H1 (cell line): ENCODE measurements at places on chromosomes 5 and 9. TPM values are rescaled to one million over a fixed set of nuclear protein-coding genes. Genes with fewer than 3 reads are reported as not detected.

DNA sequence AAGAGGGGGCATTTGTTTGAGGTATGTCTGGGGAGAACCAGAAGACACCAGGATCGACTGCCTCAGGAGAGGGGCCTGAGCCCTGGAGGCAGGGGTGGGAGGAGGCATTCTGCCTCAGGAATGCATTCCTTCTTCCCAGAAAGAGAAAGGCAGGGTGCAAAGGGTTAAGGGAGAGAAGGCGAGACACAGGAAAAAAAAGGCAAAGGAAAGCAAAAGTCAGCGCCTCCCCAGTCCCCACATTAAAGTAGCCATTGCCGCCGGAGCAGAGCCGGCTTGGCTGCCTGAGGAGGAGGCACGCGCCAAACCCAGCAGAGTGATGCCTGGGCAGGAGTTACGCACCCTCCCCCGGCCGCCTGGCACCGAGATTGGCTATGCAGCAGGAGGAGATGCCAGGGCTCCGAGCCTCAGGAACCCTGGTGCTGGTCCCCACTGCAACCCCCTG is 123.8 kb upstream of the PHYKPL start:
- no peaks in the 10 kb centered on the region for H3K36me3 ChIP-seq
- no peak overlapping the region for H3K27ac ChIP-seq
- H3K4me1 ChIP-seq, result peaks cover 7% of the 10 kb centered on the region
- H3K27me3 ChIP-seq, result no peaks in the 10 kb centered on the region

GRCh38 chr5:180869587-180869986 is 8.5 kb upstream of the ZFP62 start:
- no peak overlapping the region for H3K4me3 ChIP-seq
- no peaks in the 10 kb centered on the region for H3K4me1 ChIP-seq
- H3K36me3 ChIP-seq, result no peaks in the 10 kb centered on the region
- no peak for DNase-seq
- H3K27me3 ChIP-seq, result no peaks in the 10 kb centered on the region
- H3K27ac ChIP-seq, result no peak overlapping the region

- no peak for DNase-seq
- no peaks in the 10 kb centered on the region for H3K27me3 ChIP-seq
- no peak overlapping the region for H3K4me3 ChIP-seq
- no peaks in the 10 kb centered on the region for H3K36me3 ChIP-seq
Observed at GRCh38 chr5:120103495-120103894, 360.6 kb upstream of the PRR16 start.

DNA sequence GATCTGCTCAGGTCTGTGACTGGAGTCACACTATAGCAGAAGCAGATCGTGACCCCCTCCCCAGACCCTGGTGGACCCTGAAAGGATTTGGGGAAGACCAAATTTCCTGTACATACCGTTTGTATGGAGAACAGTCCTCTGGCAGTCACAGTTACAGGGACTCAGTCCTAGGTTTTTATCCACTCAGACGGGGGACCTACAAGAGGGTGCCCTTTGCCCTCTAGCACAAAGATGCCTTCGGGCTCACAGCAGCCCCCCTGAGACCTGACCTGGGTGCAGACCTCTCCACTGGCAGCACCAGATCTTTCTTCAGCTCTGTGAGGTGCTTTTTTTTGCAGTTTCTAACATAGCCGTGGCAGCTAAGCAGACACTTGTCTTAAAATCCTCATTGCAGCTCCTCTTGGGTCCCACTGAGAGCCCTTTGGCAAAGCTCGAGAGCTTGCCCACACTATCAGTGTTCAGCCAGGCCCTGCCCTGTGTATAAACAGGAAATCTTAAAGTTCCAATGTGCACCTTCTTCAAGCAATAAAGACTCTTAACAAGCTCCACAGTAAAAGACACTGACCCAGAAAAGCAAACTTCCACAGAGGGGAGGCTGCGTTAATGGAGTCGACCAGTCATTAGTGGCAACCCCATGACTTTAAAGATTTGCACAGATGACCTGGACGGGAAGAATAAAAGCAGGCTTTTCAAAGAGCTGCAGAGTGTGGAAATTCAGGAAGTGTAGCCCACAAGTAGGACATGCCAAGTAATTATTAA is 71.8 kb upstream of the LHFPL2 start:
- no peak overlapping the region for H3K4me3 ChIP-seq
- no peak overlapping the region for H3K27ac ChIP-seq
- H3K27me3 ChIP-seq, result no peaks in the 10 kb centered on the region
- no peak for DNase-seq
- H3K4me1 ChIP-seq, result no peaks in the 10 kb centered on the region; the same call in 1 of the 2 replicates

DNA sequence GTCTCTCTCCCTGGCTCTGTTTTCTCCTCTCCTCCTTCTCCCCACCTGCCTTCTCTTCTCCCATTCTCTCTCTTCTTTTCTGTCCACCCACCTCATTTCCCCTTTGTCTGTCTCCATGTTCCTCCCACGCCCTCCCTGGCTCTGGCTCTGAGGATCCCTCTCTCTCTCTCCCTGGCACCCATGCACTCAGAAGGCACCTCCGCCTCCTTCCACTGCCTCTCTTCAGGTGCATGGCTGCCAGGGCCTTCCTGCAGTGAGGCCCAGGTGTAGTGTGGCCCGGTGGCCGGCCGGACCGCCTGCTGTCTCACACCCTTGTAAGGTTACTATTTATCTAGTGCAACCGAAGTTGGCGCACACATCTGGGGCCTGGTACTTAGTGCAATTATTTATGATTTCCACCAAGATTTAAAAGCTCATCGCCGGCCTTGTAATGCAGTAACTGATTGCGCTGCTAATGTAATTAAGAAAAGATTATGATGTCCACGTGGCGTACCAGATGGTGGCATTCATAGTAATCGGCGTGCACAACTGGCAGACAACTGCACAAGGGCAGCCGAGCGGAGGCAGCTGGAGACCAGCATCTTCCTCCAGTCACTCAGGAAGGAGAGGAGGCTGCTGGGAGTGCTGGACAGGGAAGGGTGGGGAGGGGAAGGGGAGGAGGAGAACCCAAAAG is 50.4 kb upstream of the MVB12B start:
- no peak for DNase-seq
- no peaks in the 10 kb centered on the region for H3K27me3 ChIP-seq
- H3K4me3 ChIP-seq, result no peak overlapping the region
- H3K36me3 ChIP-seq, result no peaks in the 10 kb centered on the region

- no peak overlapping the region for H3K27ac ChIP-seq
- no peak overlapping the region for H3K4me3 ChIP-seq
- H3K4me1 ChIP-seq, result no peaks in the 10 kb centered on the region
Observed at GRCh38 chr9:99042620-99043019, 62.3 kb upstream of the TGFBR1 start.

- no peaks in the 10 kb centered on the region for H3K27me3 ChIP-seq
- no peaks in the 10 kb centered on the region for H3K36me3 ChIP-seq
- no peak overlapping the region for H3K27ac ChIP-seq
- no peak for DNase-seq
- H3K4me3 ChIP-seq, result no peak overlapping the region
Observed at GRCh38 chr5:139105621-139106071, 92.5 kb downstream of the SIL1 start.

- H3K27me3 ChIP-seq, result no peaks in the 10 kb centered on the region
- no peak for DNase-seq
- no peak overlapping the region for H3K4me3 ChIP-seq
- H3K27ac ChIP-seq, result no peak overlapping the region
Observed at GRCh38 chr5:155471027-155471426, 457.5 kb downstream of the KIF4B start.

DNA sequence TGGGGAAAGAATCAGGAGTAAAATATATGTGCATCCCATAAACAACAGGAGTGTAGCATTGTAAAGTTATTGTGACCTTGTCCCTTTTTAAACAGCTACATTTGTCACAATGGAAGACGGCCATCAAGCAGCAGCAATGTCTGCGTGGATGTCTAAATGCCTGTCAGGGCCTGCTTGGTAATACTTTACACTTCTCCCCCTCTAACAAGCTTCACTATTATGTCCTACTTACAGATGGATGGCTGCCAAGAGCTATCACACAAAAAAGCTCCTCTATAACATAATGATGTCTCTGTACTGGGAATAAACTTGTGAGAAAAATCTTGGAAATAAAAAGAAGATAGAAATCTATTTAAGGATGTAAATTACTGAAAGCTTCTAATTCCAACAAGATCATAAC is 213.0 kb downstream of the FBXL17 start:
- no peaks in the 10 kb centered on the region for H3K27me3 ChIP-seq
- no peak for DNase-seq
- no peaks in the 10 kb centered on the region for H3K36me3 ChIP-seq
- no peak overlapping the region for H3K4me3 ChIP-seq

DNA sequence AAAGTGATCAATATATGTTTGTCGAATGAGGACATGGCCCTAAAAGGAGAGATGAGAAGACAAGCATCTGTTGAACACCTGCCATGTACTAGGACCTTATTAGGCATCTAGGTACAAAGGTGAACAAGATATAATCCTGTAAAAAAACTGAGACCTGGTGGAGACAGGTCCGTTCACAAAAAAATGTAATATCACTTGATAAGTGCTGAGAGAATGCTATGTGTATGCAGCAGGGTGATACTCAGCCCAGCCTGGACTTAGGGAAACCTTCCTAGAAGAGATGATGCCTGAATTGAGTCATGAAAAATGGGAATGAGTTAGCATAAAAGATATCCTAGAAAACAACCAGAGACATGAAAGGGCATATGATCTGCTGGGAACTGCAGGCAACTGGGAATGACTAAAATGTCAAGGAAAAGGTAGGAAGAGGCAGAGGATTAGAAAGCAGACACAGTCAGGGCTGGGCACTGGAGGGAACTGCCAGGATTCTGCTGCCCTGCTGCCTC is 108.5 kb downstream of the ADRB2 start:
- H3K4me3 ChIP-seq, result no peak overlapping the region
- DNase-seq, result peak; percentile 1
- no peaks in the 10 kb centered on the region for H3K36me3 ChIP-seq
- no peaks in the 10 kb centered on the region; the same call in 1 of the 2 replicates for H3K4me1 ChIP-seq
- no peak overlapping the region for H3K27ac ChIP-seq

DNA sequence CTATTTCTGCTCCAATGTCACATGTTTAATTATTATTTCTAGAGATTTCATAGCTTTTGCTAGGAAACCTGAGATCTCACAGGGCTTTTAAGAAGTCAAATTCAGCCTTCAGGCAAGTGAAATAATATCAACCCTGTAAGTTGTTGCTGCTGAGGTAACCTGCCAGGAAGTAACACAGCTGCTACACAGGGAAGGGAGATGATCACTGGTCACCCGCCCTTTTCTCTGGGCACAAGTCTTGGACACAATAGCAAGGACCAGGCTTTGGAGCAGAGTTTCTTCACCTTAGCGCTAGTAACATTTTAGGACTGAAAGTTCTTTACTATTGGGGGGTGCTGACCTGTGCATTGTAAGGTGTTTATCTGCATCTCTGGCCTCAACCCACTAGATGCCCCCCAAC is 50.1 kb downstream of the PTTG1 start:
- no peak for DNase-seq
- no peaks in the 10 kb centered on the region for H3K36me3 ChIP-seq
- H3K4me1 ChIP-seq, result peaks cover 1% of the 10 kb centered on the region
- no peaks in the 10 kb centered on the region for H3K27me3 ChIP-seq
- no peak overlapping the region for H3K27ac ChIP-seq

GRCh38 chr5:157857816-157858526 is 974 bp downstream of the CLINT1 start:
- DNase-seq, result no peak
- H3K4me1 ChIP-seq, result peaks cover 7% of the 10 kb centered on the region; the same call in 1 of the 2 replicates
- no peaks in the 10 kb centered on the region for H3K27me3 ChIP-seq
- H3K4me3 ChIP-seq, result peak overlapping the region; percentile 84
- H3K27ac ChIP-seq, result peak overlapping the region; percentile 81; the same call in 1 of the 2 replicates
- no peaks in the 10 kb centered on the region for H3K36me3 ChIP-seq

GRCh38 chr9:2243666-2244555 is 228.8 kb downstream of the SMARCA2 start:
- H3K4me1 ChIP-seq, result peaks cover 17% of the 10 kb centered on the region
- H3K27me3 ChIP-seq, result no peaks in the 10 kb centered on the region
- no peaks in the 10 kb centered on the region for H3K36me3 ChIP-seq
- DNase-seq, result no peak
- no peak overlapping the region for H3K4me3 ChIP-seq
- H3K27ac ChIP-seq, result no peak overlapping the region

DNA sequence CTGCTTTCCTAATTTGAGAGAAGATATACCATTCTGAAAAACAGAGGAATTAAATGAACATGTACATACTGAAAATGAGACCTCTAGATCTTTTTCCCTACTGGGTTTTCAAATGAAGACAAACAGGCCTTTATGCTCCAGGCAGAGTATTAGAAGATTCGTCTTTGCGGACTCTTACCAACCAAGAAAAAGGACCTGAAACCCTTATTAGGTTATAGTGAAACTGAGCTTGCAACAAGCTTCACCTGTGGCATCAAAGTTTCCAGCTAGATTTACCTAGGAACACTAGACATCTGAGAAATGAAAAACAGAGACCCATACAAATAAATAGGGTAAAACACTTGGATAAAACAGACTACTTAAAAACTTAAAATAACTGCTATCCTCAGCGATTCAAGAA is 46.3 kb downstream of the SMIM15 start:
- H3K4me3 ChIP-seq, result no peak overlapping the region
- no peaks in the 10 kb centered on the region for H3K4me1 ChIP-seq
- no peaks in the 10 kb centered on the region for H3K36me3 ChIP-seq
- H3K27me3 ChIP-seq, result no peaks in the 10 kb centered on the region
- no peak for DNase-seq
- H3K27ac ChIP-seq, result no peak overlapping the region

DNA sequence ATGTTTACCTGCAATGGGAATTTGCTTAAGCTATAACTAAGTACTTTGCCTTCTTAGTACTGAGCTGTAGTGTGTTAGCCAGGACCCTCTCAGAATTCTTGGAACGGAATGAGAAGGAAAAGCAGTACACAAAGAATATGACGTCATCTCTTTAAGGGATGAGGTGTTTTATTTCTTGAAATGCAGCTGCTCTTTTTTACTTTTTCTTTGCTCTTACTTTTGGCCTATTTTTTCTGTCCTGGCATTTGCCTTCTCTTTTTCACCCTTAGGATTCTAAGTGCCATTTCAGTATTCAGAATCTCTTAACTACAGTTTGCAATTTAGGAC is 10.1 kb downstream of the KIF2A start:
- H3K4me3 ChIP-seq, result no peak overlapping the region
- DNase-seq, result no peak
- no peak overlapping the region for H3K27ac ChIP-seq
- H3K27me3 ChIP-seq, result no peaks in the 10 kb centered on the region
- no peaks in the 10 kb centered on the region; the same call in 1 of the 2 replicates for H3K36me3 ChIP-seq

DNA sequence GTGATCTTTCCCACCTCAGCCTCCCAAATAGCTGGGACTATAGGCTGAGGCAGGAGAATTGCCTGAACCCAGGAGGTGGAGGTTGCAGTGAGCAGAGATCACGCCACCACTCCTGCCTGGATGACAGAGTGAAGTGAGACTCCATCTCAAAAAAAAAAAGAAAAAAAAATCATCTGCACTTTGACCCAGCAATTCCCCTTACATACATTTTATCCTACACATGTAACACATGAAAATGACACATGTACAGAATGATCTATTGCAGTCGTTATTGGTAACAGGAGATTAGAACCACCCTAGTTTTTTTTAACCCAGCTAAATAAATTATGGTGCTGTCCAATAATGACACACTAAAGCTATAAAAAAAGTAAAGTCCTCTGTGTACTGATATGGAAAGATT is 14.2 kb downstream of the RUFY1 start:
- peaks cover 31% of the 10 kb centered on the region for H3K36me3 ChIP-seq
- H3K4me3 ChIP-seq, result no peak overlapping the region
- H3K4me1 ChIP-seq, result no peaks in the 10 kb centered on the region
- no peak for DNase-seq
- no peaks in the 10 kb centered on the region for H3K27me3 ChIP-seq

Gene GFRA3
- 0.88 and 1.2 TPM in 2 replicates for total RNA-seq

Gene CER1
- total RNA-seq, result 2.2 and 3.4 TPM in 2 replicates

Gene ADGRV1
- 62.2 and 62.3 TPM in 2 replicates for total RNA-seq

Gene PRLR
- total RNA-seq, result 2.5 and 2.7 TPM in 2 replicates

Gene XPA
- 2.6 and 3.1 TPM in 2 replicates for total RNA-seq

Gene FCN1
- total RNA-seq, result not detected in 2 replicates

Gene FAM200C
- 6.2 and 7.3 TPM in 2 replicates for total RNA-seq

Gene SLC1A3
- 30.6 and 35.3 TPM in 2 replicates for total RNA-seq

Gene FBN2
- 15.9 and 16.3 TPM in 2 replicates for total RNA-seq

Gene RANBP17
- total RNA-seq, result 16.2 and 21.3 TPM in 2 replicates

Gene LHX6
- 1.2 and 1.9 TPM in 2 replicates for total RNA-seq

Gene NUTM2F
- total RNA-seq, result 0.19 TPM in 1 of 2 replicates, not detected in the other

Gene PPP3R2
- total RNA-seq, result not detected in 2 replicates
